ENCODE measurements at places on chromosomes 3 and 15.

DNA sequence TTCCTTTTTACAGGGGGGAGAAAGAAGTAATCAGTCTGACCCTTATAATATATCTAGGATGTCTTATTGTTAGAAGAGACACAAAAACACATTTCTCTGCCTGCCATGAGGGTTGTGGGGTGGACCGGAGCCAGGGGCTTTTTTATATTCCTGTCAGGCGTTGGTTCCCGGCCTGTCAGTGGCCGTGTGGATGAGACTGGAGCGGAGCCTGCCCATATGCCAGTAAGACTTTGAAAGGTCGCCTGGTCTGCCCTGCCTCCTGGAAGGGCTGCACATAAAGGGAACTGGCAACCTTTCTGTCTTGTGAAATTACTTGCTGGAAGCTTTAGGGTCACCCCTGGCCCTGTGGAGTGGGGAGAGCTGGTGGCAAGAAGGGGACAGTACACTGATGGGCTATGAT, 34.7 kb downstream of the MAP3K13 start:
- no peak for DNase-seq

DNA sequence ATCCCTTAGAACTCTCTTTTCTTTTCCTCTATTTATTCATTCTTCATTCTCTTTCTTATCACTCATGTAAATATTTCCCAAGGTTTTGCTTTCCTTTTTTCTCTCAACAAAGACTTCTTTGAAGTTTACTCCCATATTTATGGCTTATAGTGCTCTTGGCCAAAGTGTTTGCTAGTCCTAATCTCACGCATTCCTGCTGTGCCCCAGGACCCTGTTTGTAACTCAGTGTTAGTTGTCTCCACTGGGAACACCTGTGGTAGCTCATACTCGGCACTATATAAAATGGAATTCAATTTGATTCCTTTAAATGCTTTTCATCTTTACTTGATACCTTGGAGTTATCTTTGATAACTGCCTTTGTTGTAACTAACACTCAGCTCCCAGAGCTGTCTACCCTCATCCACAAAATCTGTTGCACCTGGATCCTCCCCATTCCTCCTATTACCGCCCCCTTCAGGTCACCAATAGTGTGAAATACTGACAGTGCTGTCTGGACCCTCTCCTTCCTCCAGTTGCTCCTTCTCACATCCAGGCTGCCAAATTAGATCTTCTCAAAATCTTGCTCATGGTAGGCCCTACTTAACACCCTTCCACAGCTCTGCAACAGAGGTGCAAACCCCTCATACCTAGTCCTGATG, 76.8 kb downstream of the TIGIT start:
- no peak for DNase-seq

DNA sequence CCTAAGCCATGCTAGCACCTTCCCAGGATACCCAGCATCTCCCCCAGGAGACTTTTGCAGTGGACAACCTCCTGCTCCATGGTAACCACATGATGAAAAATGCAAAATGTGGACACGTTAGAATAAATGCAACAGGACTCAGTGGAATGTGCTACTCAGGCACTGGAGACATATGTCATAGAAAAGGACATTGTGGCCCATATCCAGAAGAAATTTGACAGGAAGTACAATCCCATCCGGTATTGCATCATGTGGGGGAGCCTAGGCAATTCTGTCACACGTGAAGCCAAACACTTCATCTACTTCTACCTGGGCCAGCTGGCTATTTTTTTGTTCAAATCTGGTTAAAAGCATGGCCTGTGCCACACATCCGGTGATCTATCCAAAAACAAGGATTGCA, 227.2 kb upstream of the GPR149 start:
- DNase-seq: no peak

- no peak for DNase-seq
These were observed 676.0 kb upstream of the SEMA6D start for GRCh38 chr15:47041301-47041700.

DNA sequence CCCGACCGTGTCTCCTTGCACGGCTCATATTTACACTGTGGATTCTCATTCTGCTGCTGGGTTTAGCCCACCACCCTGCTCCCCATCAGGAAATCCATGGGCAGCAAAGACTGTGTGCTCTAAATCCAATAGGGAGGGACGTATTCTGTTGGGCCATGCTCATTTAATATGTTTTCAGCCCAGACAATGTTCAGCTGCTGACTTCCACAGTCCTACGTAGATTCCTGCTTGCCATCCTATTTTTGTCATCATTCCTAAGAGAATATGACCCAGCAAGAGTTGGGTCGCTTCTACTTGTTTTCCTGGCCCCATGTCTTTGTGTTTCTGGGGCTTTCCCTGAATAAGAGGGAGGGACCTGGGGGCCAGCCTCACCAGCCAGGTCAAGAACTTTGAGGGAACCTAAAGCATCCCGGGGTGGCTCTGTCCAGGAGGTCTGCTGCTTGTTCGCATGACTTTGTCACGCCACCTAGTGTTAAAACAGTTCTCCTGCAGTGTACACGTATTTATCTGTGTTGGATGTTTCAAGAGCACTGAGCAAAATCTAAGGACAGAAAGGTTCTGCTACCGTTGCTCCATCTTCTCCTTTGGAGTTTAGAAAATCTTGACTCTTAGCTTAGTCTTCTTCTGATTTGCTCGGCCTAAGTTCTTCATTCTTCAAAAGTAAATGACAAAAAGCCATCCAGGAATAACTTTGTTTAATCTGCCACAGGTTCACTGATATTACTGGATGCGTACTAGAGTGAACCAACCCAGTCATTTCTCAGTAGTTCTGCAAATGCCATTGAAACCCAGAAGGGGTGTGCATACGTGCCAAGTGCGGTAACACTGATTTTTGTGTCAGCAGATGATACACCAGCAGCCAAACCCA, 79.8 kb upstream of the NR2E3 start:
- peak; percentile 48 for DNase-seq

DNA sequence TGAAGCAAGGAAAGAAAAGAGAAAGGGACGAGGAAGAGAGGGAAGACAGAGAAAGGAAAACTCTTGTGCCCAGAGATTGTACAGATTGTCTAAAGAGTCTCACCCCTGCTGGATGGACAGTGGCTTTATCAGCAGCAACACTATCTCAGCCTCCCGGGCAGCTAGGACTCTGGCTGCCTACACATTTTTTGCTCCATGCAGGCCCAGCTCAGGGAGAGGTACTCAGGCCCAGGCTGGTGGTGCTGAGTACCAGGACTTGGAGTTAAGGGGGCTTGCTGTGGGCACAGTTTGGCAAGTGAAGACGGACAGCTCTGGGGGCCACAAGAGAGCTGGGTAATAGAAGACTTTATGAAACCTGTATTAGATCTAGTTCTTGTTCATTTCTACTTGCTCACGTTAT, 19.1 kb upstream of the RHCG start:
- no peak for DNase-seq

GRCh38 chr3:185552358-185552877, at the start of gene LIPH:
TSS of gene LIPH (minus strand) at chr3:185552588. CDS start at chr3:185552471, 117 bp downstream.
- no peak for DNase-seq

- no peak for DNase-seq
These were observed 5.6 kb downstream of the NEIL1 start for GRCh38 chr15:75352186-75353080.

DNA sequence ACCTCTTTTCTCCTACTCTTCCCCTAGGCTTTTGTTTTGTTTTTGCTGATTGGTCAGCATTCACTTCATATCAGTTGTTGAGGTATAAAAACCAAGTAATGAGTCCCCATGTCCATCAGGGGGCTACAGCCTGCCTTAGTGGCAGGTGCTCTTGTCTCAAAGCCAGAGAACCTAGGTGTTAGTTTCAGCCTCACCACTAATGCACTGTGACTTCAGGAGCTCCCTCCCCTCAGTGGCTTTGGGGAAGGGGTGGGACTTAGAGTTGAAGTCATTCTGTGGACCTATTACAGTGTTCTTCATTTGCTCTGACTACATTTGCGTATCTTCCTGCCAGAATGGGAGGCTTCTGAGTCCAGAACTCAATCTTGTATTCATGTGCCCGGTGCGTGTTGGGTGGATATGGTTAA, 41.6 kb downstream of the NR2C2 start:
- no peak for DNase-seq

DNA sequence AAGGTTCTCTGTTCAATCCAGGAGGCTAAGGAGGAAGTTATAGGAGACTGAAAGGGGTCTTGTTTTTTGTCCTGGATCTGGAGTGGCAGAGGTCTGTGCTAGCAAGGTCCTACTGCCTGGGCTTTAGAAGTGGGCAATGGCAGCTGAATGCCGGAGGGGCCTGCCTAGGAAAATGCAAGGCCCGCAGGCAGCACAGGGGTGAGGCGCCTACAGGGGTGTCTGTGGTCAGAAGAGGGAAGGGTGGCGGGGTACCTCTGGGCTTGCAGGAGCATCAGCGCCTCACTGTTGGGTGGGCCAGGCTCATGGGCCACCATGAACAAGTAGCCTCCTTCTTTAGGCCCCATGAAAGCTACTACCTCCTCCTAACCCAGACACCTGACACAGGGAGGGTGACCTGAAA, 175.4 kb downstream of the PEX5L start:
- DNase-seq: no peak

GRCh38 chr15:45829336-45830153, 194.7 kb downstream of the SQOR start:
- DNase-seq: no peak

DNA sequence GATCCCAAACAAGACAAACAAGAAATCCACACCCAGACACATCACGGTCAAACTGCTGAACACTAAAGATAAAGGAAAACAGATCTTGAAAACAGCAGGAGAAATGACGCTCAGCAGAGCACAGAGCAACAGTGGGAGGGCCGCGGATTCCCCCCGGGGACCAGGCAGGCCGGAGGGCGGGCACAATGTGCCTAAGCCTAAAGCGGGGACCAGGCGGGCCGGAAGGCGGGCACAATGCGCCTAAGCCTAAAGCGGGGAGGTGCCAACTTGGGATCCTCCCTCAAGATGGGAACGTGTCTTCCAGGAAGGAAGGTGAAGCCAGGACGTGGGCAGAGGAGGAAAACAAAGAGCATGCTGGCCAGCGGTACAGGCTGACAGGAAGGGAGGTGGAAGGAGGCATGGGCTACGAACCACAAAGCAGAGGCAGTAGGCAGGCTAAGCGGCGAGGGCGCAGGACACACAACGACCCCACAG, 31.1 kb downstream of the CYFIP1 start:
- DNase-seq: no peak

- no peak for DNase-seq
These were observed 74.6 kb upstream of the MYZAP start for GRCh38 chr15:57517030-57517671.

DNA sequence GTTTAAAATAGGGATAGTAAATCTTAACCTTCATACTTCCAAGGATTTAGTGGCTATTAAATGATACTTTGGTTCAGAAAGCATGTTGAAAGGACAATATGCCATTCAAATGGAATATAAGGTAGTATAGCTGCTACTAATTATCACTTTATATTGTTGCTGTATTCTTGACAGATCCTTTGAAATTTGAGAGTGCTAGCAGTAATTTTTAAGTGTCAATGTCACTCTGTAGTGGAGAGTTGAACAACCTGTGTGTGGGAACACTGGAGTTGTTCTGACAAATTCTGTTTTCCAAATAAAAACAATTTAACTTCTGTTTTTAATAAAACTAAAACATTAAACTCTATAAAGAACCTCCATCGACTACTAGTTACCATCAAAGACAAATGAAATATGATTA, 565.7 kb downstream of the FGF12 start:
- no peak for DNase-seq

- DNase-seq: peak; percentile 38
These were observed 123.4 kb upstream of the MB21D2 start for GRCh38 chr3:193040836-193041672.

DNA sequence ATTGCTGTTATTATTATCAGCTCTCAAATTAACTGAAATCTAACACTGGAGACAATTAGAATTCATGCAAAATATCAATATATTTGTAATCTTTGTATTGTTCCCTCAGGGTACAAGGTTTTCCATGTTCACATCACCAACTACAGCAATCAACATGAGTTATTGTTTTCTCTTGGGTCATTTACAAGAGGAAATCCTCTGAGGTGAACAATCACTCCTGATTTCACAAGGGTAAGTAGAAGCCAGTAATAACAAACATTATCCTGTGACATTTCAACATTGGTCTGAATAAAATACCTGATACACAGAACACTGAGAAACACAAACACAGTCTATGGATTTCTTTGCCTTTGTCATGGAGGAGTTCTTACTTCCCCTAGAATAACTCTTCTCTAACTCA, 174.0 kb downstream of the SUCNR1 start:
- no peak for DNase-seq
